ENCODE measurements at places on chromosomes 6 and 20.

GRCh38 chr6:25377664-25378063 is 98.5 kb downstream of the CARMIL1 start:
- DNase-seq = no peak

GRCh38 chr20:52252664-52253063 is 61.1 kb upstream of the ZFP64 start:
- no peak for DNase-seq

GRCh38 chr6:170405311-170405975 is 98.9 kb downstream of the FAM120B start:
- DNase-seq = no peak

DNA sequence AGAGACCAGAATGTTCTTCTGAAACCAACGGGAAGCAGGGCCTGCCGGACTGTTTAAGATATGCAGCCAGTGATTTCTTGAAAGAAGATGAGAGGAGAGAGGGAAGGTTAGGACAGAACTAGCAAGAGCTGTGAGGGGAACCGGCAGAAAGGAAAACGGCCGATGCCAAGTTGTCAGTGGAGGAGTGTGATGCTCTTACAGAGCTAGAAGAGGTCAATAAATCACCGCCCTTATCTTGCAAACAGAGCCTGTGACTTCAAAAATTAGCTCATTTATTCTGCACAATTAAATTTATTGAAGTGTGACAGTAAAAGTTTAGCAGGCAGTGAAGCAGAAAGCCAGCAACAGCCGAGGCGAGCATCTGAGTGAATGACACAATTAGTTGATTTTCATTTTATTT is 509.5 kb upstream of the ID4 start:
- DNase-seq = no peak

GRCh38 chr20:1800777-1801176 is 94.4 kb upstream of the SIRPA start:
- DNase-seq = no peak

- DNase-seq = no peak
Measured at GRCh38 chr20:25418776-25419175, 11.3 kb downstream of the GINS1 start.

DNA sequence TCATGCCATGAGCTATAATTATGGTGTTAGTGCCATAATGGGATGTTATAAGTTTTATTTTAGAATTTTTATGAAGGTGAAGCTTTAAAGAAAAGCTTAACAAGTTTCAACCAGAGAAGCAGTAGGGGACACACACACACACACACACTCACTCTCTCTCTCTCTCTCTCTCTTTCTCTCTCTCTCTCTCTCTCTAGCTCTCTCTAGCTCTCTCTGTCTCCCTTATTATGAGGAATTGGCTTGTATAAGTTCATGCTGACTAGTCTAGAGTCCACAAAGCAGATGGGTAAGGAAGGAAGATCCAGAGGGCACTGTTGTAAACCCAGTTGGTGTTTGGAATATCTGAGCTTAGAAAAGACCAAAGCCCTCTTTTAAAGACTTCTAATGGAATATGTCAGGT is 102.4 kb downstream of the QKI start:
- DNase-seq = no peak

DNA sequence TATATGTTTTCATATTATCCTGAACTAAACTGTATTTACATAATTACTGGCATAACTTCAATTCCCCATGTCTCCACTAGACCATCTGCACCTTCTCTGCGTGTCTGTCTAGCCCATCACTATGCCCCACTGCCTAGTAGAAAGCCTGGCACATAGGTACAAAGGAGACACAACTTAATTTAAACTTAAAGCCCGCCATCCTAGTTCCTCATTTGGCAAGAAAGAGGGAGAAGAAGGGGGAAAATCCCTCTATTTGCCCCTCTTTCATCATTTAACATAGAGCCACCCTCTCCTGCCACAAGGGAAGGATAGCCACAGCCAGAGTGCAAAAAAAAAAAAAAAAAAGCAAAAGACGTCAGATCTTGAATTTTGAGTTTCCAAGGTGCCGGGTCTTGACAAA is 1.8 kb downstream of the PKIG start:
- no peak for DNase-seq

GRCh38 chr6:44428682-44429081 is 41.2 kb downstream of the CDC5L start:
- no peak for DNase-seq

DNA sequence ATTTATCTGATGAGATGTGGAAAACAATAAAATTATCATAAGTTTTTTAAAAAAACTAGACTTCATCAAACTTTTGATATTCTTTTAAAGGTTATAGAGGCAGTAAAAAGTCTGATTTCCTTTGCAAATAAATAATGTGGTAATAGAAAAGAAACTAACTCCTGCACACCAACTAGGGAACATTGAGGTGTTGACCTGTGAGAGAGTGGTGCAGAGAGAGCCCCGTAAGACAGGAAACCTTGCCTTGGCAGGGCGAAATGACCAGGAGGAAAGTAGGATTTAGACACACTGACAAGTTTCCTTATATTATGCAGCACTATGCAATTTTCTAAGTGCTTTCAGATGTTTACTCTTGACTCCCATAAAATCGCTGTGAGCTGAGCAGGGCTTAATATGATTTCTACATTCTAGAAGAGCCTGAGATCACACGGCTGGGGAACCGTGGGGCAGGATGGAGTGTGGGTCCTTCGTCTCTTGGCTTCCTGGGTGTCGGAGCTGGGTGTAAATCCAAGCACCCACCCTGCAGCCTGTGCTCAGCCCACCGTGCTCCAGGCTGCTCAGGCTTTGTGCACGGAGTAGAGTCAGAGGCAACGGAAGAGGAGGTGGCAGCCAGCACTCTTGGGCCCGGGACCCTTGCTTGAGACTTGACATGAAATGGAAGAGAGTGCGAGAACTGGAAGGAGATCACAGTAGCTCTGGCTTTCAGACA is 61.3 kb upstream of the FOXQ1 start:
- DNase-seq = no peak

DNA sequence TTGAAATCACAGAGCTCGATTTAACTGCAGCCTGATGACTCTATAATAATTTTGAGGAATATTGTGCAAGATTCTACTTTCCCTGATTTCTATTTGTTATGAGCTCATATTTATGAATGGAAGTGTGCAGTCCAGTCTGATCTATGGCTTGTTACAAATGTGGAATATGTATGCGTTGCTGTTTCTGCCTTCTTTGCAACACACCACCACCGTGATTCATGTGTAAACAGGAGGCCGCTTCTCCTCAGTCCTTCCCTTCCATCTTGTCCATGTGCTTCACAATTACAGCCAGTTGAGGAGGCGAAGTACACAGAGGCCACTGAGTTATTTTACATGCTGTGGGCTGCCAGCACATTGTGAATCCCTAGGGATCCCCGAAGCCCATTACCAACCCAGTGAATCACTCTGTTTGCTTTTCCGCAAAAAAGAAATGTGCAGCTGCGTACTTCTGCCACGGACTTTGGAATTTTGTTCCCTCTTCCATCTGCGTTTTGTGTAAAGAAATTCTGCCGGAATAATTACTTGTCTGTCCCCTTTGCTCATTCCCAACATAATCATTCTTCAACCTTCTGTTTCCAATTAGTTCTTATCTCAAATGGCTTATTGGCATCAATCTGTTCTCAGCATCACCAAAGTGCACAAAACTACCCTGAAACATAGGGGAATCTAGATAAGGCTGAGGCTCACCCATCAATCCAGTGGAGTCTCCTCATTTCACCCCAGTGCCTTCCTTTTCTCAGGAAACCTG is 551.6 kb upstream of the CITED2 start:
- DNase-seq = no peak

DNA sequence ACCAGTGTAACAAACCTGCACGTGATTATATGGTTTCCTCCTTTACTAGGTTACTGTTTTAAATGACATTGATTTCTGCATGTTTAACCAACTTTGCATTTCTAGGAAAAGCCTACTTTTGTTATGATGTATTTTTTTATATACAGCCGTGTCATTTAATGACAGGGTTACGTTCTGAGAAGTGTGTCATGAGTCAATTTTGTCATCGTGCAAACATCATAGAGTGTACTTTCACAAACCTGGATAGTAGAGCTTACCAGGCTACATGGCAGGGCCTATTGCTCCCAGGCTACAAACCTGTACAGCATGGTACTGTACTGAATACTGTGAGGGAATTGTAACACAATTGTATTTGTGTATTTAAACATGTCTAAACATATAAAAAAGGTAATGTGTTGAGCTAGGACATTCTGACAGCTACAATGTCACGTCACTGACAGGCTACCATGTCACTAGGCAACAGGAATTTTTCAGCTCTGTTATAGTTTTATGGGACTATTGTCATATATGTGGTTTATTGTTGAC is 205.3 kb downstream of the PRL start:
- DNase-seq = no peak

DNA sequence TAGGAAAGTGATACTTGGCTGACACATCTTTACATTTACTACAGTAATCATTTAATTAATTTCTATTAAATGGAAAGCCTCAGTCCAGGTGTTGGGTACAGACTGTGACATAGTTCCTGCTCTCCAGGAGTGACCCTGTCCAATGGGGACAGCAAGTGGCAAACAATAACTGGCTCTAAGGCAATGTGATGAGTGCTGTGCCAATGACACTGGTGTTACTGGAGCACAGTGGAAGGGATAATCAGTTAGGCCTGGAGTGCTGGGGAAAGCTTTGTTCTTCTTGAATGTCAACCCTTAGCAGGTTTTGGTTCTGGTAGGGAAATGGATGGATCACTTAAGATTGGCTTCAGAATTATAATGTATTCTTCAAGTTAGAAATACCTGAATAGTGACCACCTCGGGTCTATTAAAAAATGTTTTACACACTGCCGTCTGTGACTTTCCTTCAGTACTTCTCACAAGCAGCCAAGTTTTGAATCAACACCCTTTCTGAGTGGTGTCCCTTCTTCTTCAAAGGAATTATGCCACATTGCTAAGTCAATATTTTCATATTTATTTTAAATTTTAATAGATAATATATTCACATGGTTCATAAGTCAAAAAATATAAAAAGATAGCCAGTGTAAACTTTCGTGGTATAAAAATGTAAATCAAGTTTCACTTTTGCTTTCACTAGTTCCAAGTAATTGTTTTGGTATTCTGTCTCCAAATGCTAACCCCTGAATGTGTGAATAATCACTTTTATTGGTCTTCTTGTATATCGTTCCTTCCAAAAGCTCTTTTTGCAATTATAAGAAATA is 9.6 kb downstream of the CMTR1 start:
- no peak for DNase-seq

- DNase-seq = no peak
Measured at GRCh38 chr20:22863826-22864225, 171.3 kb upstream of the SSTR4 start.

DNA sequence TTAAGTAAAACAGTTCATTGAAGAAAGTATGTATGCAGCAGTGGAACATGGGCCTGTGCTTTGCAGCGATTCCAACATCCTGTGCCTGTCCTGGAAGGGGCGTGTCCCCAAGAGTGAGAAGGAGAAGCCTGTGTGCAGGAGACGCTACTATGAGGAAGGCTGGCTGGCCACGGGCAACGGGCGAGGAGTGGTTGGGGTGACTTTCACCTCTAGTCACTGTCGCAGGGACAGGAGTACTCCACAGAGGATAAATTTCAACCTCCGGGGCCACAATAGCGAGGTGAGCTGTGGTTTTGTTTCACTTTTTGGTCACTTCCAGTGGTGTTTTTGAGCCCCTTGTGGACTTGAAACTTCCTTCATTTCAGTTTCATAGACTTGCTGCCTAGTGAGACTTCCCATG is 1.7 kb downstream of the TULP4 start:
- DNase-seq = no peak

- no peak for DNase-seq
Measured at GRCh38 chr6:52929321-52930164, 20.0 kb upstream of the GSTA3 start.

- DNase-seq = no peak
Measured at GRCh38 chr20:43006651-43007375, 182.9 kb downstream of the PTPRT start.

- no peak for DNase-seq
Measured at GRCh38 chr6:168956884-168957730, 296.5 kb downstream of the THBS2 start.

GRCh38 chr6:154353626-154354025 is 3.0 kb downstream of the IPCEF1 start:
- DNase-seq = no peak

Measured in GOT3 (cell line).